ENCODE measurements at places on chromosomes 5 and 9. TPM values are rescaled to one million over a fixed set of nuclear protein-coding genes. Genes with fewer than 3 reads are reported as not detected.

DNA sequence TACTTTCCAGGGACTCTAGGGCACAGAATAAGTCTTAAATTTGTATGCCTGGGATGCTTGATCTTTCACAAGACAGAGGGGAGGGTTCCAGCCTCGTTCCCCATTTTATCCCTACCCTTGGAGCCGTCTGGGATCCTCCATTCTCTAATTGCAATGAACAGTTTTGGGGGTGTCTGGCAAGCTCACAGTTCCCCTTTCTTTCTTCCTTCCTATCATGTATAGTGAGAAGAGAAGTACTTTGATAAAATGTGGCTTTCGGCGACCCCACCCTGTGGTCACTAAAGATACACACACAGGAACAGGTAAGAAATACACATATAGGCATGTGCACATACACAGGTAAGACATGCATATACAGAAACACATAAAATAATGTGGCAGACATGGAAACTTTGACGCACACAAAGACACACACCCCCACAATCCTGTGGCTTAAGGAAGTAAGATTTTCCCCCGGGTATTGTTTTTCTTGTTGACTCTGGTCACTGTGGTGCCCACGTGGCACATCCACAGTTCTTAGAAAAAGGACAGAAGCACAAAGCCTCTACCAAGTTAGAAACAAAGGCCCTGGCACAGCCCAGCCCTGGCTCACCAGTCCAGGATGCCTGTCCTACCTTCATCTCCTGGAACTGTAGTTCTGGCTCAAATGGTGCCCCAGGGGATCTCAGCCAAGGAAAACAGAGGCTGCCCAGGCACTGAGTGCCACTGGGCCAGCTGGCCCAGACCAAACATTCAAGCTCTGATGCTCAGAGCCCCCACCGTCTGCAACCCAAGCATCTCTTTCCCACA lies 6.3 kb upstream of the SMU1 start:
- no peak for DNase-seq

DNA sequence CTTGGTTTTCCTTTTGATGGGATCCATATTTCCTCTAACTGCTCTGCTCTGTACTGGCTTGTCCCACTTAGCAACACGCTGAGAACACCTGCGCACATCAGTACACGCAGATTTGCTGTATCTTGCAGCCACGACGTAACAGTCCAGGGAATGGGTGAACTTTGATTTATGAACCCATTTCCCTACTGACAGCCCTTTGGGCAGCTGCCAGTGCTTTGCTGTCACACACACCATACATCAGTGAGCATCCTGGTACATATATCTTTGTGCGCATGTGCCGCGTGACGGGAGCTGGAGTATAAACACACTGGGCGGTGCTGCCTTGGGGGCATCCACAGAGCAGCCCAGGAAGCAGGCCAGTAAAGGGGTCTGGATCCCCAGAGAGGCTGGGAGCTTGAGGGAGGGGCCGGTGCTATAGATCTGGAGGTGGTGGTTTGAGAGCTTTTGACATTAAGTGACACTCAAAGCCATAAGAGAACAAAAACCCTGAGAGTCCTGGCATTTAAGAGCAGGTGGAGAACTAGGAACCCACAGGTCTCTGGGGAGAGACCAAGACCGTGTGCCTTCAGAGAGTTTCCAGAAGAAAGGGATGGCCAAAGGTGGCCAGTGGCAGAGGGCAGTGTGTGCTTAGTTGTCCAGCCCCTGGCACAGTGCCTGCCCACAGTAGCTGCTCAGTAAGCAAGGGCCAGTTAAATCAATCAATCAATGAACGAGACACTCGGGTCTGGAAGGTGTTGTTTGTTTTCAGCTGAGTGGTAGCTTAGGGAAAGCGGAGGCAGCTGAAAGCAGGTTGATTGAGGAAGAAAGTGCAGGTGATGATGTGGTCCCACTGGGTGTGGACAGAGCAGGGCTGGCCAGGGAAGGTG lies 53.7 kb downstream of the LMX1B start:
- no peak for DNase-seq

FBP2 gene
- not detected for total RNA-seq

SERF1A gene
- 15.3 TPM for total RNA-seq

DNA sequence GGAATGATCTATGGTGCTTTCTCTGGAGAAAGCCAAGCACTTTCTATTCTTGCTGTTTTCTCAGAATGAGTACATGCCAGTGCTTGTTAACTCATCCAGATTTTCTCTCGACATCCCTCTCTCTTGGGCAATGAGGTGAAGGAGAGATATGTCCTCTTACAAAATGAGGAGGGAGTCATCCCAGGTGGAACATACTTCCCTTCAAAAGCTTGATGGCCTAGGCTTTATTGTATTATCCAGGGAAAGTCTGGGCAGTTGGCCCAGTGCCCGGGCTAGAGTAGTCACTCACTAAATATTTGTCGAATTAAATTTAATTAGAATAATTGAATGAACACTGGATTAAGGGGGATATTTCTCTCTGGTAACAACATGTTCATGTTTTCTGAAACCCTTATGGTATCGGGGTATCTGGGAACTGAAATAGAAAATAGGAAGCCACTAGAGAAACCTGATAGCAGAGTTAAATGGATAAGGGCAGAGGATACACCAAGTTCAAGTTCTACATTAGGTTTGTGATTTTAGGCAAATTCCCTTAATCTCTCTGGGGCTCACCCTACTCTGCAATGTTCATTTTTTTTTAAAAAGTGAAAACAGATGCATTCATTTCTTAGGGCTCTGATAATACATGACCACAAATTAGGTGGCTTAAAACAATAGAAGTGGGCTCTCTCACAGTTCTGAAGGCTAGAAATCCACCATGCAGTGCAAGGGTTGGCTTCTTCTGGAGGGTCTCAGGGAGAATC lies 99.6 kb downstream of the LIFR start:
- DNase-seq = peak; percentile 41

GRCh38 chr9:110131499-110131898 lies 76.5 kb downstream of the C9orf152 start:
- no peak for DNase-seq

KCNIP1 gene
- total RNA-seq = not detected

CD14 gene
- 6.1 TPM for total RNA-seq

RANBP3L gene
- total RNA-seq = not detected

CDH18 gene
- total RNA-seq = 0.22 TPM

- DNase-seq = no peak
Observed at GRCh38 chr9:111762556-111762955, 32.2 kb downstream of the SHOC1 start.

DNA sequence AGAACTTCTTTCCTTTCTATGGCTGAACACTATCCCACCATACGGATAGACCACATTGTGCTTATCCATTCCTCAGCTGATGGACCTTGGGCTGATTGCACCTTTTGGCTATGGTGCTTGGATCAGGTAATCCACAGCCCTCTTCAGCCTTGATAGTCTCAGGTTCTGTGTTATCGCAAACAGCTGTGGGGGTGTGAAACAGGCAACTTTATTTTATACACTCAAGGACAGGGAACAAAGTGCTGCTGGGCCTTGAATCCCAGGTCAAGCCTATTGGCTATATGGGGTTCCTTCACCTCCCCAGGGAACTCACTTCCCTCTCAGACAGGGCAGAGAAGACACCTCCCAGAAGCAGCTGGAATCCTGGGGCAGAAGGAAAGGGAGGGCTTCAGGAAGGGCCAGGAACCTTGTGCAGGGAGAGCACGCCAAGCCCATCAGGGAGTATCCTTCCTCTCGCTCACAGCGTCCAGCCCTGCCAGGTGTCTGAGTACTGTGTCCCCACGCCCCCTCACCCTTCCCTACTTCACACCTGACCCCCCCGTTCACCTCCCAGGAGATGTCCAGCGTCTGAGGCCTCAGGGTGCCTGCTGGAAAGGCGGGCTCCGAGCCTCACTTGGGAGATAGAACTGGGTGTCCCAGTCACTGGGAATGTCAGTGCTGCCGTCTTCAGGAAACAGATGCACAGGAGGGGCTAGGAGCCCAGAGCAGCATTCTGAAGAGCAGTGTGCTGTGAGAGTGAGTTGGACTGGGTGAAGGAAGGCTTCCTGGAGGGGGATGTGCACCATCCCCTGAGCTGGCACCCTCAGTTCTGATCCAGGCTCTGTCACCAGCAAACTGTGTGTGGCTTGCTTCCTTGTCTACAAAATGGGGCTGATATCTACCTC lies 32.8 kb downstream of the AFAP1L1 start:
- DNase-seq = no peak

DNA sequence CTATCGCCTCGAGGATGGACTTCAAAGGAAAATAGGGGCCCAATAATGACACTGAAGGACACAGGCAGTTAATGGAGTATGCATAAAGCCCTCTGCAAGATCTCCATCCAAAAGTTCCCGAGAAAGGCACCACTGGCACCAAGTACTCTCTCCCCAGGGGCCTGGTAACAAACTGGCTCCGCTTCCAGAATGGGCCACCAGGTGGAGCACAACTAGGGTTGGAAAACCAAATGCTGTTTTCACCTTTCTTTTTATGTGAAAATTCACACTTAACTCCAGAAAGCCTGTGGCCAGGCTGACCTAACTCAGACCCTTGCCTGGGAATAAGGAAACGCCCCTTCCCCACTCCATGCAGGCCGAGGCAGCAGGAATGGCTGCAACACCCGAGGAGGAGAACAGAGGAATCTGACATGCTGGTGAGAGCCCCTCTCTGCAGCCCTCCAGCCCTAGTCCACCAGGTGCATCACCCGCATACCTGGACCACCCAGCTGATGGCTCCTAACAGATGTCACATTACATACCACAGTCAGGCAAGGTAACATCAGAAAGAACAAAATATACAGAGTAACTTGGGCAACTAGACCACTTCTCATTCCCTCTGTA lies 42.8 kb downstream of the CAMSAP1 start:
- peak; percentile 66 for DNase-seq

DIMT1 gene
- total RNA-seq = 41.7 TPM

GRCh38 chr5:148794275-148794674 lies 32.1 kb upstream of the ADRB2 start:
- no peak for DNase-seq

SLC6A18 gene
- not detected for total RNA-seq

DNA sequence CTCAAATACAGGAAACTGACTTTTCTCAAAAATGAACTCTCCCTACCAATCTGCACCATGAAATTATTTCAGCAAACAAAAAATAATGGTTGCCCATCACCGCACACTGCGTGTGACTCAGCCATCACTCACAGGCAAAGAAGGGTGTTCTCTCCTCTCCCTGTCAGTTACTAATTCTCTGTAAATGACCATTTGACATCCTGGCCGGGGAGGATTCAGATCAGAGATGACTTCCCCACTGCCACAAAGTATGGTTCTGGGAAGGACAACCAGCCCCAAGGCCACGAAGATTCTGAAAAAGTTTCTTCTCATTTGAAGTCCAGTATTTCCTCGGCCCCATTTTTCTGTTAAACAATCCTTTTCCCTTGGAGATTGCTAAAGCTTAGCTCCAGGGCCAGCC lies 199.4 kb downstream of the AUH start:
- peak; percentile 43 for DNase-seq

EFNA5 gene
- not detected for total RNA-seq

LRRC26 gene
- total RNA-seq = not detected

DNA sequence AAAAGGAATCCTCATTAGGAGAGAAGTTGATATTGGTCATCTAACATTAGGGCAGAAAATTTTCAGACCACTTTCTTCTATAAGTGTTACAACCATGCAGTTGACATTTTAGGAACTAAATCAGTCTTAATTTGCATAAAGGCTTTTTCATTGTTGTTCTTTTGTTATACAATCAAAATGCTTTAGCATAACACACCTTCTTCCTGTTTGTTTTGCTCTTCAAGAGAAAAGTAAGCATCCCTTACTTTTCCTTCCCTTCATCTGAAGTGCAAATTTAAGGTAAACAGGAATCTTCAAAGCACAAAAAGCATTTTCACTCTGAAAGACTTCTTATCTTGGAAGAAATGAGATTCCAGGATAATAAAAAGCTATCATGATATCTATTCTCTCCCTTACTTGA lies 273.6 kb downstream of the PTPRD start:
- no peak for DNase-seq

S100Z gene
- total RNA-seq = not detected

- no peak for DNase-seq
Observed at GRCh38 chr5:55699041-55699688, 13.0 kb downstream of the SLC38A9 start.

DNA sequence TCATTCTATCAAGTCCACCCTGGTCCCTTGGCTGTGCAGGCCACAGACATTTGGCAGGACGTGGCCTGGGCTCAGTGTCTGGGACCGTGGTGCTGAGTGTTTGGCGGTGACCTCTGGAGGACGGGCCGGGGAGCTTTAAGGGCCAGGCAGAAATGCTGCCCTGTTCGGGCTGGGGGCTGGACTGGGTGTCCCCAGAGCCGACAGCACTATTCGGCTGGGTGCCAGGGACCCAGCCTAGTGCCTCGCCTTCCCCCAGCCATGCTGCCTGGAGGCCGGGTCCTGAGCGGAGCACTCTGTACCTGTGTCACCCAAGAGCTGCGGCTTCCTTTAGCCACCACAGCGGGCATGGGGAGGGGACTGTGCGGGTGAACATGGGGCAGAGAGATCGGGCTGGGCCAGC lies 40.4 kb downstream of the COL5A1 start:
- DNase-seq = no peak

GRCh38 chr5:111857623-111858022 lies 100.6 kb upstream of the NREP start:
- DNase-seq = peak; percentile 38

DNA sequence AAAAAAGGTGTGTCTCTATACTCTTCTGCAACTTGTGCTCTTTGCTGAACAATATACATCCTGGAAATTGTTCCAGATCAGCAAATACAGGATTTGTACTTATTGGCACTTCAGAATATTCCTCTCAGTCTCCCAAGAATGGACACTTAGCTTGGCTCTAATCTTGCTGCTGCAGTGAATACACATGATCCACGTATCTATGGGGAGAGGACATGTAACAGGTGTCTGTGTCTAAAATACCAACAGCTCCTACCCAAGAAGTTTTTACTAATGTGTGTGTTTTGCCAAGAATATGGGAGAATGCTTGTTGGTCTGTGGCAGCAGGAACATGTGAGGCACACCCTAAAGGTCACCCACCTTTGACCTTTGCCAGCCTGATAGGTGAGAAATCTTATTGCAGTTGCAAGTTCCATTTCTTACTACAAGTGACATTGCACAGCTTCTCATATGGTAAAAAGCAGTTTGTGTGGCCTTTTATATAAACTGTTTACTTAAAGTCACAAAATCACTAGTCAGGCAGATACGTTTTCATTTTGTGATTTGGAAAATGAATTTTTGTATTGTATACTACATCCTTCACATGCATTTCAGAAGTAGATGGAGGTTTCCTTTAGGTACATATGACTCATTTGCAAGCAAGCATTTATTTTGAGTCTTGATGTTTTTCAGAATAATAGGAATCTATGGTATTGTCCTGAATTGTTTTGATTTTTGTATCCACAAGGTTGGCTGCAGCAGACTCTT lies 35.8 kb downstream of the PHF2 start:
- DNase-seq = no peak

CBY3 gene
- not detected for total RNA-seq

FRRS1L gene
- total RNA-seq = not detected

GNE gene
- 22.4 TPM for total RNA-seq

BTF3 gene
- 249 TPM for total RNA-seq

- no peak for DNase-seq
Observed at GRCh38 chr9:122348288-122348777, 22.5 kb upstream of the PTGS1 start.

Measured in GM23248 (cell line).